ENCODE measurements at places on chromosomes 2 and 18.

DNA sequence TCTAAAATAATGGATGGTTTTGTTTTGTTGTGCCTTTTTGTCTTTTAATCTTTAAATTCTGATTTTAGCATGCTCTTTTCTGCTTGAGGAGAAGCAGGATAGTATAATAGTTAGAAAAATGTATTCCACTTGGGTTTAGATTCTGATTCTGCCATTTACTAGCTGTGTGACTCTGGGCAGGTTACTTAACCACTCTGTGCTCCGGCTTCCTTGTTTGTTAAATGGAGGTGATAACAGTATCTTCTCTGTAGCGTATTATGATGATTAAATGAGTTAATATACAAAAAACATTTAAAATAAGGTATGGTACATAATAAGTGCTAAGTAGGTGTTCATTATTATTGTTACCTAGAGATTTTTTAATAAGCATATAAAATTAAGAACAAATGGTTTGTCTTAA, 26.9 kb upstream of the IL18RAP start:
- DNase-seq, result no peak

- DNase-seq, result peak; percentile 59
These were observed at the start of gene PXDN for GRCh38 chr2:1744446-1745170. TSS of gene PXDN (minus strand) at chr2:1744515. CDS start at chr2:1744455, 60 bp downstream.

- DNase-seq, result no peak
These were observed 17.8 kb downstream of the RASGRP3 start for GRCh38 chr2:33494155-33494779.

- DNase-seq, result no peak
These were observed 30.6 kb downstream of the IGFBP2 start for GRCh38 chr2:216663846-216664245.

GRCh38 chr2:70030724-70031420, 56.4 kb upstream of the PCBP1 start:
- DNase-seq, result no peak

DNA sequence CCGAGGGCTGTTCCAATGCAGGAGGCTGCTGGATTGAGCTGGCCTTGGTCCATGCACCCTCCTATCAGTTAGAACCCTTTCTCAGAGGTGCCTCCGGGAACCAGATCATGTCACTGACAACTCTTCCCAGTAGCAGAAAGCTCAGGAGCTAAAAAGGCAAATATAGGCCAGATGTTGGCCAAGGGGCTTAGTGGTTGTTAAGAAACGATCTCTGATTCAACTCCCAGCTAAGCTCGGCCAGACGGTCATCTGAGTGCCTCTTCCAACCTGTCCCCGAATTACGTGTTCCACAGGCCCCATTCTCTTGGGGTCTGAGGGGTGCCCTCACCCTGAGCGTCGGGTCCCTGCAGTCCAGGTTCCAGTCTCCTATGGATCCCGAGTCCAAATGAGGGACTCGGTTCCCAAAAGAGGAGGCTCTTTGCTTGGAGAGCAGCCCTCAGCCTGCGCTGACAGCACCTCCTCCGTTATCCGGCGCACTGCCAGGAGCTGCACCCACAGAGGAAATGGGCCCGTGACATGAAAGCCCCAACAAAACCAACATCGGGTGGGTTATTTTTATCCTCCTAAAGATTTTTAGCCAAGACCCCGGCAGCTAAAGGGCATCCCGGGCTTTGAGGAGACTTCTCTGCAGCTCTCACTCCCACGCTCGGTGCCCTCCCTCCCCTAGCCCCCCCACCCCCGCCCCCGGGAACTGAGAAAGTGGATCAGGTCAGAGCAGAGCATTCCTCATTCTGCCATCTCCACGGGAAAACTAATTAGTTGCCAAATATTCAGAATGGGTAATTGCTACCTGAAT, 106.6 kb upstream of the ID2 start:
- DNase-seq, result peak; percentile 79

DNA sequence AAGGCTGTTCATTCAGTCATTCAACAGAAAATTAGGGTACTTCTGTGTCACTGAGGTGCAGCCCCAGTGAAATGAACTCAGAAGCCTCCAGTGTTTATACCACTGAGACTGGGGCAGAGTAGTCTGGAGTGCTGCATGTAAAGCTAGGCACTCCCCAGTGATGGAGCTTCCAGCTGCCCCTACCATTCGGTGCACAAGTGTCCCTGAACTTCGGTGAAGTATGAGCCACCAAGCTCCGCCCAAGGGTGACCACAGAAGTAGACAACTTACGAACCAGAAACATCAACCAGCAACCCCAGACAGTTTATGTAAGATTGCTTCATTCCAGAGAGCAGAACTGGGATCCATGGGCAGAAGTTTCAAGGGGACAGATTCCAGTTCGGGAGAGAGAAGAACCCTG, 70.6 kb upstream of the FOSL2 start:
- DNase-seq, result no peak

DNA sequence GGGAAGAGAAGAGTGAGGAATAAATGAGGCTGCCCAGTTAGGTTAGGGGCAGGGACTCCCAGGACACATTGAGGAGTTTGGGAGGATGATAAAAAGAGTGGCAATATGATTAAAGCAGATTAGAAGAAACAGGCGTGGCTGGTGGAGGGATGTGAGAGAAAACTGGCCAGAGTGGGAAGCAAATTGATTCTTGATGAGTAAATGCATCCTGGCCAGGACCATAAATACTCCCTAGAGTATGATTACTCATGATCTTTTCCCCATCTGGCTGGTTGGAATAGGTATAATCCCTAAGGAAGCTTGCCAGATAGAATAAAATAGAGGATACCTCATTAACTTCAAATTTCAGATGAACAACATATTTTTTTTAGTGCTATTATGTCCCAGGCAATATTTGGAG, 21.5 kb upstream of the DAW1 start:
- DNase-seq, result no peak

DNA sequence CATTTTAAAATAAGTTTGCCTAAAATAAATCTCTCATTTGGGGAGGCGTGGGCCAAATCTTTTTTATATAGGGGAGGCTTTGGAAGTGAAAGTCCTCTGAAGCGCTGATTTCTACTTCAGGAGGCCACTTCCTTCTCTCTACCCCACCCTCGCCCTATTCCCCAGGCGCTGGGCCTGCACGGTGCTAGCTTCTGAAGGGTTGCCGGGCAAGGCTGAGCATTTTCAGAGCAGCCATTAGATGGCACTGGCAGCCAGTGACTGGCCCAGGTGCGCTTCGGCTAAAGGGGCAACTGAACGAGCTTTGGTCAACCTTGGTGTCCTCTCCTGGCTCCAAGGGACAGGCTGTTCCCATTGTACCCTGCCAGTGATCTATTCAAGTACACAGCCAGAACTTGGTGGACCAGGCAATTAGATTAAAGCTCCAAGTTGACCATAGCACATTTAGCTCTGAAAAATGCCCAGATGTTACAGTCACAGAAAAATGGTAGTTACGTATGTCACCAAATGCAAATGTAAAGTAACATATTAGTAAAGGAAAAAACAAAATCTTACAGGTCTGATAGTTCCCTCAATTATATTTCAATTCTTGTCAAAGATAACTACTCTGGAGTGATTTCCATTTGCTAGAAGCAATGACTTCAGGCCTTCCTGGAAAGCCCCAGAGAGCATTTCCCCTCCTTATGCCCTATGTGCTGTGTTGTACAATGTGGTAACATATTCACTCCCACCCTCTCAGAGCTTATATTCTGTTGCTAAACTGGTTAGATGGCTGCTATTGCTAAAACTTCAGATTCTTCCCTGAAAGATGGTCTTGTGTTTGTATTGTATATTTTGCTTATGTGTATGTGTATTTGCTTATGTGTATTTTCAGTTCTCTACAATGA, 2.1 kb downstream of the POMC start:
- peak; percentile 73 for DNase-seq

DNA sequence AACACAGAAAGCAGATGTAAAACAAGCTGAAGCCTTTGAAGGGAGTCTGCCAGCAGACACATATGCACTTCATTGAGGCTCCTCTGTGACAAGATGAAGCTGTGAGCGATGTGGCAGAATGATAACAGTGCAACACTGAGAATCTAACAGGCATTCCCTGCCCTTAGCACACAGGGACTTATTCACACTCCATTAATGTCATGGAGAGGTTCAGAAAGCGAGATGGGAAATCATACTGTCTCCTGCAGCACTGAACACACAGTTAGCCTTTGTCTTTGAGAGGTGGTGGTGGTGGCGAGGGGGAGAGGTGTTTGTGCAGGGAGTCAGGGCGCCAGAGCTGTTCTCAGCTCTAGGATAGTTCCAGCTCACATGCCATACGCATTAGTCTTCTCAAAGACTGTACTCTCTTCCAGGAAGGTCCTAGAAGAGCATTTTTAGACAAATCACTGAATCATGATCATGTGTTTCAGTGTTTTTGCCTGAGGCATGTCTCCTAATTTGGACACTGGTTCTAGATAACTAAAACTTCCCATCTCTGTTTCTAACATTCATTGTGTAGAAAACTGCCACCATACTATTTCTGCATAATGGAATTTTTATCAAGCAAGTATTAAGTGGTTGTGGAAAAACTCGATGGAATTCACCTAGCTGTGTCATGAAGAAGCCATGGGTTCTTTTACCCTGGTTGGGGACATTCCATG, 93.5 kb upstream of the ITGB6 start:
- no peak for DNase-seq

DNA sequence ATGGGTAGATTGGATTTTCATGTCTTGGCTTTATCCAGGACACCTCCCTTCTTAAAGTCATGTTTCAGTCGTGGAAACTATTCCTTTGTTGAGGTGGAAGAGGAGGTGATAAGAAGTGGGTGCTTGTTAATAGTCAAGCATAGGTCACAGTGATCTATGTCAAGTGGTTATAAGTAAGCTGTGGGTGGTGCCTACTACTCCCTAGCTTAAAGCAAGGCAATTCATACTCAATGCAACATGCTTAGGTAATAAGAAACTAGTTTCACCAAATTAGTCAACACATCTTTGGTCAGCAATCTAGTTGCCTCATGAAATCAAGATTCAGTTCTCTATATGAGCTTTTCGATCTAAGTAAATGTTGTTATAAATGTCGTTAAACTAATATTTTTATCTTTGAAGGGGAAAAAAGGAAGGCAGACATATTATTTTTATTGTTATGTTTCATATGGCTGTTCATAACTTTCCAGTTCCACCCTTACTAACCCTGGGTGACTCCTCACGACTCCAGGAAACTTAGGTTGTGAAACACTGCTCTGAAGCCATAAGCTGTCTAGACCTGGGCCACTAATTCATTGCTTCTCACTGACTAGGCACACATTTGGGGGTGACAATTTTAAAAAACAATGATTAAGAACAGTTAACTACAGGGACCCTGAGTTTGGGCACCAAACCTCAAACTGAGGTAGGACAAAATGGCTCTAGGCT, 5.8 kb upstream of the ABCB11 start:
- DNase-seq, result no peak

DNA sequence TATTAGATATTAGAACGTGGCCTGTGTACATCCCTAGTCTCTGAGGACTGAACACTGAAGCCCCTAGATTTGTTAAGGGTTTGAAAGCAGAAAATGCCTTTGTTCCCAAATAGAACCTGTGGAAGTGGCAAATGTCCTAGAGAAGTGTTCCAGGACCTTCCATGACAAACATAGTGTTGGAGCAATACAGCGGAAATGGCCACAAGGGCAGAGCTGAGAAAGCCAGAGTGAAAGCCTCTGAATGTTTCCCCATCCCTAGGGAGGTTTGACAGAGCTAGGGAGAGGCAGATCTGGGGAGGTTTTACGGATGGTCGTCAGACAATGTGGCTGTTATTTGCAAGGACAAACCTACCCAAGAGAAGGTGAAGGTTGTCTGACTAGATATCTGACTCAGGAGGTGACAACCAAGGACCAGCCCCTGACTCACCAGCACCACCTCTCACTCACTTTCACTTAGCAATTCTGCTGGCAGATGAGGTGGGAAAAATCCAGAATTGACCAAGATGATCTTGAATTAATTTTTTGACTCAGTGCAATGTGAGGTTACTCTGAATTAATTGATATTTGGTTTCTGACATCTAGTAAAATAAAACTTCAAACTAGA, 24.1 kb downstream of the RBM43 start:
- DNase-seq, result no peak

GRCh38 chr2:43100883-43101662, 125.3 kb downstream of the ZFP36L2 start:
- DNase-seq, result no peak

DNA sequence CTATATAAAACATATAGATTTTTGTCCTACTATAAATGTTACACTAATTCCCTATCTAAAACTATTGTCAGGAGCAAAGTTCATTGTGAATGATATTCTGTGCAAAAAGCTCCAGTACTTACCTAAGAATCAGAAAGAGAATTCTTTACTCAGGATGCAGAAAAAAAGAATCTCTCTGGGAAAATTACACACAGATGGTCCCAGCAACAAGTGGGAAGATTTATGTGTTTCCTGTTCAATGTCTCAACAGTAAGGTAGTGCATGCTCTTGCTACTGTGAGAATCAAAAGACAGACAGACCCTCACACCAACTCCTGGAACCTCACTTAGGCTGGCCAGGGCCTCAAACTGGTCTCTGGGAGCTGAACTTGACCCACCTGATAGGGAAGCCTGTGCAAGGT, 11.2 kb upstream of the NAPG start:
- no peak for DNase-seq

GRCh38 chr18:10388373-10388772, 66.1 kb upstream of the APCDD1 start:
- no peak for DNase-seq

DNA sequence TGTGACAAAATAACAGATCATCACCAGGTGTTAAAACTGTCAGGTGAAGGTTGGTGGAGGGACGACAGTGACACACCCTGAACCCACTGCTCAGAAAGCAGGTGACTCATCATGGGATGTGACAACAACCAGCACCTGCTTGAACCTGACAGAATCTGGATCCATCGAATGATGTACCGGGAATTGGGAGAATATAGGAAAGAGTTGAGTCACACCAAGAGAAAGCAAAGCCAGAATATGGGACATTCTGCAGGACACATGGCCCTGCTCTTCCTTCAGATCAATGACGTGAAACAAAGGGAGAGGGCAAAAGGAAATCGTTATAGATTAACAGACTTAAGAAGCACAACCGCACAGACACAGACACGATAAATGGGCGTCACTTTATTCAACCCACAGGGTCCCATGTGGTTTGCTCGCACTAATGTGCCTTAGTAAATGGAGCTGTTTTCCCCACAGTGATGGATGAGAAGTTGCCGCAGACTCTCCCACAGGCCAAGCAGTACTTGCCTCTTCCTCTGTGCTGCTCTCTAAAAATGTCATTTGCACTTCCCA, 100.1 kb downstream of the CRACDL start:
- DNase-seq, result no peak

DNA sequence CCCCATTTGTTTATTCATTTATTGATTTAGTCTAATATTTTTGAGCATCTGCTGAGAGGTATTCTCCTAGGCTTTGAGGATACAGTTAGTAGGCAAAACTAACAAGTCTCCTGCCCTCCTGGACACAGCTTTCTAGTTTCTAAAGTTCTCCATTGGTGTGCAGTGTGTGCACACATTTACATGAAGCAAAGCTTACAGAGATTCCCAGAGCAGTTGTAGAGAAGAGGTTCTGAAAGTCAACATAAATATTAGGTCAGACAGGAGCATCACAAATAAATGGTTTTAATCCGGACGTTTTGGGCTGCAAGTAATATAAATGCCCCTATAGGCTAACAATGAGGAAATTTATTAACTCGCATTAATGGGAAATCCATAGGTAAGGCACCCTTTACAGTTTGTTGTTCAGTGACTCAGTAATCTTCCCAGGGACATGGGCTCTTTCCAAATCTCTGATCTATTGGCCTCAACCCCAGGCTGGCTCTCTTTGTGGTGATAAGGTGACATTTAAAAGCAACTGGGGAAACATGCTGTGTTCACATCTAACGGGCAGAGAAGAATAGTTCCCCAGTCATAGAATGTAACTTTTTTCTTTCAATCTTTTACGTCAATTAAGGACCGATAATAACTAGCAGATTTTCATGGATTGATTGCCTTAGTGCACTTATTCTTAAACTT, 407.2 kb downstream of the PTPRM start:
- no peak for DNase-seq

- DNase-seq, result no peak
These were observed 133.9 kb upstream of the CCDC195 start for GRCh38 chr2:224850081-224850480.
